ENCODE measurements at places on chromosomes 16 and 17. TPM values are rescaled to one million over a fixed set of nuclear protein-coding genes. Genes with fewer than 3 reads are reported as not detected.
A peak's percentile ranks its signal among the peaks of the same experiment; 100 is the strongest.

C17orf100 gene
- 2.3 TPM for total RNA-seq

TM4SF5 gene
- not detected for total RNA-seq

EFNB3 gene
- 13.7 TPM for total RNA-seq

WFDC1 gene
- total RNA-seq, result 0.62 TPM

MAF gene
- 26.8 TPM for total RNA-seq

GFAP gene
- total RNA-seq, result 708 TPM

KLHL10 gene
- not detected for total RNA-seq

TPSD1 gene
- total RNA-seq, result not detected

GRCh38 chr17:499951-500461 is 147.4 kb upstream of the RPH3AL start:
- DNase-seq, result no peak

- DNase-seq, result no peak
Measured at GRCh38 chr17:26775219-26775822, 518.6 kb upstream of the WSB1 start.

GRCh38 chr16:87308826-87309225 is 8.4 kb downstream of the C16orf95 start:
- DNase-seq, result no peak

GRCh38 chr17:81221842-81222619 is 734 bp downstream of the CEP131 start:
- no peak for DNase-seq

DNA sequence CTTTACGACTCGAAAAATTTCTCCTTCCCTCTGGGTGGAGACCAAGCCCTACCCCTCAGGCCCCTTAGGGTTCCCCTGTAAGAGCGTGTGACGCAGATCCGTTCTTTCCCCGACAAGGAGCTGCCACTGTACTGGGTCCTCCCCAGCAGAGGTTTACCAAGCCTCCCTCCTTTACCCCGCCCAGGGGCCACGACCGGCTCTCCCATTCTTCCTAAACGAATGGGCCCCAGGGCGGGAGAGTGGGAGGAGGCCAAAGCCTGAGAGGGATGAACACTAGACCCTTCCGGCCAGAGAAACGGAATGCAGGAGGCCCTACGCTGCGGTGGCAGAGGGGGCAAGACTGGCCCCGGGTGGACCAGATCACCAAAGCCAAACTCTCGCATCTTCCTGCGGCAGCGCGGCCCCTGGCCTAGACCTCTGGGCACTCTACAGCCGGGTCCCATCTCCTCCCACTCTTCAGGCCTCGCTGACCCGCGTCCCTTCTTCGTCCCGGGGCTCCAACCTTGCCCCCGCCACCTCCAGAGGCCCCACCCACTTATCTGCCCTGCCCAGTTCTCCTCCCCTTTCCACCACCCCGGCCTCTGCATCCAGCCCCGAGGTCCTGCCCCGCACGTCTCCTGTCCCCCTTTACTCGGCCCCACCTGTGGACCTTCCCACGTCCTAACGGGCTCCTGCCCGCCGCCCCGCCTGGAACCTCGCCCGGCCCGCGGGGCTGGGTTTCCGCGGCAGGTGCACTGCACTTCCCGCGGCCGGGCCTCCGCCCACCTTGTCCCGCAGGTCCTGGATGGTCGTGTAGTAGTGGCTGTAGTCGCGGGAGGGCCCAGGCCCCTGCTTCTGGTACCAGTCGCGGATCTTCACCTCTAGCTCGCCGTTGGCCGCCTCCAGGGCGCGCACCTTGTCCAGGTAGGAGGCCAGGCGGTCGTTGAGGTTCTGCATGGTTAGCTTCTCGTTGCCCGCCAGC is 765 bp downstream of the KRT19 start:
- no peak for DNase-seq

DNA sequence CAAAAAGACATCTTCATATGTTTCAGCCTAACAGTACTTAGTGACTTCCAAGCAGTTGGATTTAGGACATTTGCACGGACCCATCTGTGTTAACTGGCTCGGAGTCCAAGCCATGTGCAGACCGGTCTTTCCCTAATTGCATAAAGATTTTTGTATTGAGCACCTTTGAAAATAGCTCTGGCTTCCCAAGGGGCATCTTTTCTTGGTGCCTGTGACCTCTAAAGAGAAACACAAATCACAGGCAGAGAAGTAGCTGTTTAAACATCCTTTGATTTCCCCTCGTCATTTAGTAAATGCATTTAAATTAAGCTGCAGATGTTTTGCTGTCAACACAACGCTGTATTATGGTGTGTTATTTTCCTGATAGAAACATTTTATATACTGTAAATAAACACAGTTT is 288.2 kb upstream of the SALL1 start:
- DNase-seq, result no peak

- no peak for DNase-seq
Measured at GRCh38 chr17:8326511-8327302, 12.9 kb upstream of the ODF4 start.

GRCh38 chr16:19872179-19872863 is 12.3 kb downstream of the GPRC5B start:
- peak; percentile 70 for DNase-seq

DNA sequence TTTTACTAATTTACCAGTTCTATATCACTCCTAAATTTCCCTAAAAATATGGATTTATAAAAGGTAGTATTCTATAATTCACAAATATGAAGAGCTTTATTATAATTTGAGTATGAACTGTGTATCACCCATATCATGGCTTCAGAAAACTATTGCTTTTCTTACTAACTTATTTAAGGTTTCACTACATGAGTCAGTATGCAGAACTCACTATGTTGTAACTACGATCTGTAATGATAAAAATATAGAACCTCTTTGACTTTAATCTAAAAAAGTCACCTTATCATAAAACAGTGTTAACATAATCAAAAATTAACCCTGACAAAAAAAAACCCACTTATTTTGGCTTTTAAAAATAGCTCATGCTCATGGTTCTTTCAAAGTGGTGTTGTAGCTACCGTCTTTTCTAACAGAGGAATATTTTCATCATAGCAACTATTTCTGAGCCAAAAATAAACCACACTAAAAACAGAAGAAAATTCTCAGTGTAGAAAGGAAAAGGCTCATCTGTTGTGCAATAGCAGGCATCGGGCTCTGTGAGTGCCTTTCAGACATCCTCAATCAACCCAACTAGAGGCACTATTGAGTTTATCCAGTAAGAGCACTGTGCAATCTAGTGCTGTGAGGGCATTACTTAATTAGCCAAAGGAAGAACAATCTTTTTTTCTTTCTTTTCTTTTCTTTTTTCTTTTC is 42.1 kb downstream of the ITGAM start:
- DNase-seq, result no peak

- no peak for DNase-seq
Measured at GRCh38 chr17:28758411-28759121, 14.8 kb downstream of the TRAF4 start.

DNA sequence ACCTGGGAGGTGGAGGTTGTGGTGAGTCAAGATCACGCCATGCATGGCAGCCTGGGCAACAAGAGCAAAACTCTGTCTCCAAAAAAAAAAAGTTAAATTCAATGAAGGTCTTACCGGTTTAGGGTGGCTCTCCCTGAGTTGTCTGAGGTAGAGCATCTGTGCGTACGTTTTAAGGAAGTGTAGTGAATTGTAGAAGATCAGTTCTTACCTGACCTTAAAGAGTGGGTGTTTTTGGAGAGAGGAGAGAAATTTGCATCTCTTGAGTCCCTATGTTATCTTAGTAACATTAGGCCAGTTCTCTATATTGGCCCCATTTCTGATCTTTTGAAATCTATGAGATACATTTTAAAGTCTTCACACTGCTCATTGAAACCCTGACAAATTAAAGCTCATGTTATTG is 56.2 kb downstream of the ELAC2 start:
- no peak for DNase-seq

GRCh38 chr17:57550668-57551315 is 194.3 kb downstream of the CCDC182 start:
- no peak for DNase-seq

DNA sequence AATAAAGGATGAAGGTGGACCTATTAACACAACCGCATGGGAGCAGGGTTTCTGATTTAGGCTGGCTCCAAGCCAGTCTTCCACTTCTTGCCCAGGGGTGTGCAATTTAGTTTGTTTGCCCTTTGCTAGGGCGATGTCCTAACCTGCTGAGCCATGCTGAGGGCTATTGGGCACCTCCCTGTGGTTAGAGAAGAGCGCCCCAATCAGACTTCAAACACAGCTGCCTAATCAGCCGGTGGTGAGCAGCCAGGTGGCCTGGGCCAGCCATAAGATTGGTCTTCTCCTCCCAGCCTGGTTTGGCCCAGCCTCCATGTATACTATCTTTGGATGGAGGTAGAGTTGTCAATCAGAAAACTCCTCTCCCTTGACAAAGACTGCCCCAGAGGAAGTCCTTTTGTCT is 15.7 kb downstream of the TMEM94 start:
- DNase-seq, result no peak

DNA sequence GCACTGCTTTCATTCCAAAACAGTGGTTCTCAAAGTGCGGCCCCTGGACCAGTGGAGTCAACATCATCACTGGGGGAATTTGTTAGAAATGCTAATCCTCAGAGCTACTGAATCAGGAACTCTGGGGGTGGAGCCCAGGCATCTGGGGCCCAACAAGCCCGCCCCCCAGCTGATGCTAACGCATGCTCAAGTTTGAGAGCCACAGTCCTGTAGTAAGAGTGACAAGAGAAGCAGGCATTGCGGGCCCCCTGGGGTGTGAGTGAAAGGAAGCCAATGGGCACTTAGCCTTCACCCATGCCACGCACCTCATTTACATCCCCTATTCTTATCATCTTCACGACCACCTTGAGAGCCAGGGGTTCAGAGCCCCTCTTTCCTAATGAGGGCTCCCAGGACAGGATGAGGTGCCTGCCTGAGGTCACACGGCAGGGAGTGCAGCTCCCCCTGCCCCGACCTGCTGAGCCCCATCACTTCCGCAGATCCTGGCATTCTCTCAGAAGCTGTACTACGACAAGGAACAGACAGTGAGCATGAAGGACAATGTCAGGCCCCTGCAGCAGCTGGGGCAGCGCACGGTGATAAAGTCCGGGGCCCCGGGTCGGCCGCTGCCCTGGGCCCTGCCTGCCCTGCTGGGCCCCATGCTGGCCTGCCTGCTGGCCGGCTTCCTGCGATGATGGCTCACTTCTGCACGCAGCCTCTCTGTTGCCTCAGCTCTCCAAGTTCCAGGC is 9.1 kb downstream of the CA4 start:
- no peak for DNase-seq

GRCh38 chr16:48350736-48351135 is 34.5 kb downstream of the SIAH1 start:
- DNase-seq, result no peak

GRCh38 chr17:5194346-5194745 is 2.7 kb upstream of the ZNF594 start:
- no peak for DNase-seq

GRCh38 chr16:57432505-57432904 is 14.7 kb downstream of the CIAPIN1 start:
- DNase-seq, result no peak

- DNase-seq, result no peak
Measured at GRCh38 chr17:50198026-50198669, 3.3 kb downstream of the COL1A1 start.

GRCh38 chr17:7704601-7705268 is at the start of gene EFNB3:
EFNB3 (plus strand) TSS chr17:7705202; CDS start chr17:7705599, 397 bp downstream.
- DNase-seq, result peak; percentile 45
